ENCODE measurements at places on chromosomes 1 and 21.

DNA sequence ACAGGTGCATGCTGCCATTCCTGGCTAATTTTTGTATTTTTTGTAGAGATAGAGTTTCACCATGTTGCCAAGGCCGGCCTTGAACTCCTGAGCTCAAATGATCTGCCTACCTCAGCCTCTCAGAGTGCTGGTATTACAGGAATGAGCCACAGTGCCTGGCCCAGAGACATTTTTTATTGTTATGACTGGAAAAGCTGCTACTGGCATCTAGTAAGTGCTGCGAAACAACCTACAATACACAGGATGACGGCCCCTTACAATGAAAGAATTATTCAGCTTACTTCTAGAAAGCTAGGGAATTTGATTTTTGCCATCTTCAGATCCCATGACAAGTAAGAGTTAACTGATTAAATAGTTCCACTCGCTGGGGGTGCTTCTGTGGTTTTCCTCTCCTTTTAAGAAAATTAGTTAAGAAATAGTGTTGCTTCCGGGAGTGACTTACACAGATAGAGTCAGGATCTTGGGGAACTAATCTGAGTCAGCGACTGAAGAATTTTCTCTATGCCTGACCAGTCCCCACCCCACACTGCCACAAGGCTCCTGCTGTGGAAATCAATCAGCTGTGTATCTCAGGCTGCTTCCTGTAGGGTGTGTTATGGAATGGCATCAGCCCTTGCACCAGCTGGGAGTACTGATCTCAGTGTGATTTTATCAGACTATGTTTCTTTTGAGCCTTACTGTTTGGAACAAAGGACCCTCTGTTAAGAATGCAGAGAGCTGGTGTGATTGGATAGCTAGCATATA is 93.0 kb upstream of the BMP8A start:
- peak; percentile 75 for DNase-seq

GRCh38 chr1:6996371-6996770 is 211.1 kb downstream of the CAMTA1 start:
- DNase-seq: no peak

- DNase-seq: no peak
These were observed 50.8 kb downstream of the TOMM20 start for GRCh38 chr1:235077571-235078479.

DNA sequence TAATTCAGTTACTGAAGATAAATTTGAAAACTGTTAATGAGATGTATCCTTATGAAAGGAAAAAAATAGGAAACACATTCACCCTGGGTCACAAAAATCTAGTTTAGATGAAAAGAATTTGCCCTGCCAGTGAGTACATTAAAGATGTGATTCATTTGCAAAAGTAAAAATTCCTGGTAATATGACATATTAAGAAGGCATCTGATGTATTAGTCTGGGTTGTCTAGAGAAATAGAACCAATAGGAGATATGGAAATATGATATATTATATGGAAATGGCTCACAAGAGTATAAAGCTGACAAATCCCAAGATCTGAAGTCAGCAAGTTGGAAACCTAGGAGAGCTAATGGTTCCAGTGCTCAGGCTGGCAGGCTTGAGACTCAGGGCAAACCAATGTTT is 153.8 kb downstream of the MRPL39 start:
- DNase-seq: no peak

DNA sequence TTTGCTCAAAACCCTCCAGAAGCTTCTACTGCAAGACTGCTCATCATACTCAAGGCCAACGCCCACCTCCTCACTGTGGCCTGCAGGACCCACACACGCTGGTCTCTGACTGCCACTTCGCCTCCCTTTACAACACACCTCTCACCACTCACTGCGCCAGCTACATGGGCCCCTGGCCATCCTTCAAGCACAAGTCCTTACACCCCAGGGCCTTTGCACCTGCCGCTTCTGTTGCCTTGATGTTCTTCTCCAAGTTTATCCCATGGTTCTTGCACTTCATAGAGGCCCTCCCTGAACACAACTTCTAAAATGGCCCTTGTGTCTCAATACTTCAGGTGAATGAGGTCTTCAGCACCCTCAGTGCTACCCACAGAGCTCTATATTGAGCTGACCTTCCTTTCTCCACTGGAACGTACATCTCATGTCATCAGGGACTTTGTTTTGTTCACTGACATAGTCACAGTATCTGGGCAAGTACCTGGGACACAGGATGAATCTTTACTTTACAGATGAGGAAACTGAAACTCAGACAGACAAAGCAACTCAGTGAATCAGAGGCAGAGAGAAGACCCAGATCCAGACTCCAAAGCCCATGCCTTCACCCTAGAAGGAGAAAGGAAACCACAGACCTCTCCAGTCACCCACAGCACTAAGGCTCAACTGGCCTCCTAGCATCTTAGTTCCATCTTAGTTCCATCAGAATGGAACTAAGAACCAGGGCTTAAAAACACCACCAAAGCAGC is 34.7 kb upstream of the CLSTN1 start:
- DNase-seq: no peak

- peak; percentile 50 for DNase-seq
These were observed 19.6 kb downstream of the TMCC2 start for GRCh38 chr1:205247130-205247921.

DNA sequence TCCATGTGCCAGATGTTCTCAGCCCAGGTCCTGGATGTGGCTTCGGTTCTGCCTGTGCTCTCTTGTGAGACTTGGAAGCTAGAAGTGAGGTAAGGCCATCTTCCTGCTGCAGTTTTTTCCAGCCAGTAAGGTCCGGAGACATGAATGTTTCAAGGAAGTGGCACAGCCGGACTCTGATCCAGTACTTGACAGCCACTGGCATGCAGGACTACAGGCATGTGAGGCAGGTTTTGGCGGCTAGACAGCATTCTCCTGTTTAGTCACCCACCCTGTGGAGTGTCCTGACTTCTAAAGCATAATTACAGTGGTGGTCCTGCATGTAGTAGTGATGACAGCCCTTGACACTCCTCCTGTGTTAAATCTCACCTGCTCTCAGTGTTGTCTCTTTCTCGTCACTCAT is 72.3 kb downstream of the TNFSF4 start:
- DNase-seq: no peak

DNA sequence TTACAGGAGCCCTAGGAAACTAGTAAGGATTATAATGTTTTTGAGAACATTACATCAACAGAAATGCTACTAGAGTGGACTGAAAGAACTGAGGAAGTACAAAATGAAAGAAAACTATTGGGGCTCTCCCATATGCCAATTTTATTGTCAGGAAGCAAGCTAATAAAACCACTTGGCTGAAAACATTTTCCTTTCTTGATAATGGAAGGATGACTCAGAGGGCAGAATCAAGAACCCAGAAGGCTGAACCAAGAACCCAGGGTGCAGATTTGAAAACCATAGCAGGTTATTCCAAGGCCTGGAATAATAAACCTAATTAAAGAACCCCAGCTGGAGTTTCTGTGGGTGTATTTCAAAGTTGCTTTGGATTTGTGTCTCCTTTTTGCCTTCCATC is 70.7 kb downstream of the RPE65 start:
- no peak for DNase-seq

DNA sequence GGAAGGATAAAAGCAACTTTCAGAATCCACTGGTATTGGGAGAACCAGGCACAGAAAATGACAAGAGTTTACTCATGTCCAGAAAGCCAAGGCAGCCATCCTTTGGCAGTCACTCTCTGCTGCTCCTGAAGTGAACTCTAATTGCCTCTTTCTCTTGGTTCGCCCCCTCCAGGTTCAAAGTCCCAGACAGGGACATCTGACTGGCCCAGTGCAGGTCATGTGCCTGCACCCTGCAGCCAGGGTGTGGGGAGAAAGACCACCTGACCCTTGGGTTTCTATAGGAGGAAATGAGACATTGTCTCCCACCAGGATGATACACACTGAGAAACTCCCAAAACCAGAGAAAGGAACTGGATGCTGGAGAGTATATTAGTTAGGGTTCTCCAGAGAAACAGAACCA is 103.9 kb upstream of the SYT6 start:
- no peak for DNase-seq

DNA sequence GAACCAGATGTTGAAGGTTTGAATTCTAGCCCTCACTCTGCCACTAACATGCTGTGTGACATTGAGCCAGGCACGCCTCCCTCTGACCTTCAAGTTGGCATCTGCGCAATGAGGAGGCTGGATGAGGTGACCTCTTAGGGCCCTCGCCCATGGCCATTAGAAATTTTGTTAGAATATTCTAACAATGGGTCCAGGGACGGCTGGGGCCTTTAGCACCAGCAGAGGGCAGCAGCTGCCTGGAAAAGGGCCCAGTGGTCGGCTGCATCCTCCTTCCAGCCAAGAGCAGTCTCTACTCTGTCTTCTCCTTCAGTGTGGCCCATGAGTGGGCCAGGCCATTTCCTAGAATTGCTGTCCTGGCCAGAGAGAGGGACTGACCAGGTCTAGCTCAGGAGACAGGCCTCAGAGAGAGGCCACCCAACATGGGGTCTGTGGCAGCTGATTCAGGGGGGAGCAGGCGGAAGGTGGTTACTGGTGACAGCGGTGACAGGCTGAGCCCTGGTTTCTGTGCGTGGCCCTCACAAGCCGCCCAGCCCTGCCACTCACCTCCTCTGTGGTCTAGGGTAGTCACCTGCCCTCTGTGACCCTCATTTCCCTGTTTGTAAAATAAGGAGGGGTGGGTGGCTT is 101.3 kb upstream of the ACTL8 start:
- DNase-seq: peak; percentile 83

GRCh38 chr1:4915154-4915553 is 260.7 kb downstream of the AJAP1 start:
- no peak for DNase-seq

DNA sequence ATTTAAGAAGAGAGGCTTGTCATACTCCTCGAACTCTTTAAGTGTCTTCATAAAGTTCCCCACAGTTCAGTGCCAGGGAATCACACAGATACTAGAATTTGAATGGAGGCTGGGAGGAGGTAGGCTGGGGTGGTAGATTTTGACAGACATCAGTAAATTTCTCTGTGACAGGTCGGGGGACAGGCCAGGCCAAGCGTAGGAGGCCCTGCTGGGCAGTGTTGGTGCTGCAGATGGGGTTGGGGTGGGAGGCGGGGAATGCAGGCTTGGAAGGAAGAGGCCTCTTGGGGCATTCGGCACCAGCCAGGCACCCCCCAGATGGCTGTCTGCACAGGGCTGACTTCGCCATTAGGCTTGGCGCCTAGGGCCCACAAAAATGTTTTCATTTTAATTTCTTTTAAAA is 84.0 kb downstream of the MAN1C1 start:
- DNase-seq: no peak

- DNase-seq: no peak
These were observed 47.2 kb downstream of the PTPRF start for GRCh38 chr1:43577655-43578542.

- no peak for DNase-seq
These were observed 91.1 kb downstream of the SMYD2 start for GRCh38 chr1:214372092-214372491.

All from aorta (tissue), 5 donors.